Vagina (tissue), 2 donors: ENCODE measurements at places on chromosomes 6 and 20.

DNA sequence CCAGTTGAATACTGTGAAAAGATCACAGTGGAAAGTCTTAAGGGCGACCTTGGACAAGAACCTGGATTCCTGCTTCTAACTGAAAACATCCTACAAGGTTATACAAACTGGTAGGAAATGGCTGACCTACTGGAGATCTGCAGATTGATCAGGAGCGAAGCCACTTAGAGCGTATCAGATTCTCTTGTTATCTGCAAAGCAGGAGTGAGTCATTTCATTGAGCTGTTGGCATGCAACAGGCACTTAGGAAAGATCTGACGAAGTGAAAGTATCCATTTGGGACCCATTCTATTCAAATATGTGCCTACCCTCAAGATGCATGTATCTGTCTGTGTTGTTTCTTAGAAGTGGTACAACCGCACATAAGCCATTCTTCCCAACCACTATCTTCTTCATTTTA lies 131.2 kb upstream of the RIN2 start:
- no peak for DNase-seq

- DNase-seq, result no peak
These were observed 116.8 kb upstream of the BACH2 start for GRCh38 chr6:90413396-90413795.

GRCh38 chr6:11929241-11929835 lies 82.8 kb upstream of the HIVEP1 start:
- no peak for DNase-seq

GRCh38 chr6:22956029-22956681 lies 386.8 kb downstream of the HDGFL1 start:
- no peak for DNase-seq

GRCh38 chr6:105536961-105537360 lies 134.1 kb upstream of the PREP start:
- DNase-seq, result no peak

DNA sequence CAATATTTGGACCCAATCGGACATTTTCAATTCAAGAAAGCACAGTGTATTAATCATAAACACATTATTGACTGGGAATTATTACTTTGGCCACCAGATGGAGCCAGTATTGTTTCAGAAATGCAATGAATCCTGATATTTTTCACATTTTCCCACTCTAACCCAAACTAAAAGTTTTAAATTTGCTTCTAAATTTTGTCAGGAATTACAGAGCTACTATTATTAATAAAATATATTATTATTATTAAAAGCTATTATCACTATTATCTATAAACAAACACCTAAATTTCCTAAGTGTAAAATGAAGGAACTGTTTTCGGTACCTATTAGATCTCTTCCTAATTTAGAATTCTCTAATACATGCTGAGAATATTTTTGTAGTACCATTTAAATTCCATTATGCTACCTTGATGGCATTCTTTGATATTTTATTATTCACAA lies 245.3 kb downstream of the OGFRL1 start:
- DNase-seq, result no peak
